ENCODE measurements at places on chromosomes 2 and 18. TPM values are rescaled to one million over a fixed set of nuclear protein-coding genes. Genes with fewer than 3 reads are reported as not detected.

SERPINB12 gene
- total RNA-seq = not detected

DNA sequence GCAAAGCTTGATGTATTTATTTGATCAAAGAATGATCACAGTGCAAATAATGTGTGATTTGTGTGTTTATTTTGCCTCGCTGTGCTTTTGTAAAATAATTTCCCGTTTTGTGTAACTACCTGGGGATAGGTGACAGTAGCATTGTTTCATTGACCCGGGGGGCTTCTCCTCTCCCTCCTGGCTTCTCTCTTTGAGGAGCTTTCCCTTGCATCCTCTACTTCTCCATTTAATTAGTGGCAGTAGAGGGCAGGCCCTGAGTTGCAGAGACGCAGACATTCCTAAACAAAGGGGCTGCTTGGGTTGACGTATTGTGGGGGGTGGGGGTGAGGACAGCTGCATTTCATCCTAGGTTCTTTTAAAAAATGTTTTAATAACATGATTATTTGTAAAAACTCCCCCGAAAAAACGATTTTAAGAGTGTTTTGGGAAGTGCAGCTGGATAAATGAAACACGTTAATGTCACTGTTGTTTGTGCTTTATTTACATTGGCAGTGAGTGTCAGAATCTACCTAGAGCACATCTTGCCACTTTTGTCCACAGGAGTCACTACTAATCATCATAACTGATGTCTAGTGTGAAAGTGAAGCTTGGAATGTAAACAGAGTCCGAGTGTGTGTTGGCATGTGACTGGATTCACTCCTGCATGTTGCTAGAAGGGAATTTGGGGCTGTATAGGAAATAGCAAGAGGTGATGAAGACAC lies 2.2 kb downstream of the NEDD4L start:
- no peak for DNase-seq

DNA sequence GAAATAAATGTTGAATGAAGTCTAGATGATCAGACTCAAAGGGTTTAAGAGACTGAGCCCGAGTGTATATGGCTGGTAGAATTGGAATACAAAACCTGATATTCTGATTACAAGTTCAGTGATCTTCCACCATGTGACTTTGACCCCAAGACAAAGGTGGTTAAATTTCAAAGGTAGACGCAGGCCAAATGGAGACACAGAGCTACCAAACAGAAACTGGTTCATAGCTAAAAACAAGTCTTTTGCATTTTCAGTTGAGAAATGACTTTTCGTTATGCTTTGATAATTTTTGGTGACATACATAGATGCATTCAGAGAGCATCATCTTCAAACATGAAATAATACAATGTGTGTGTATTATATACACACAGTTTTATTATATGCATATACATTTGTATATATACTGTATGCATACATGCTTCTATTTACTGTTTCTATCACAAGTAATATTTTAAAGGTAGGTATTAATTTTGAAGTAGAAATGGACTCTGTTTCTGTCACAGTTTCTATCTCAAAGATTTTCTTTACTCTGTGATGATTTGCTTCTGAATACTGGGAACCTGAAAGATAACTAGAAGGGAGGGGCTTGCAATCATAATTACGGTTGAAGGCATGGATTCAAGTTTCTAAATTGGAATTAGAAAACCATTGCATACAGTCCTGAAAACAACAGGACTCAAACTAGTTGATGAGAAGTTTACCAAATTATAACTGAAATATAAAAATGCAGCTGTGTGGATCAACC lies 142.3 kb downstream of the ABCA12 start:
- DNase-seq = no peak

DNA sequence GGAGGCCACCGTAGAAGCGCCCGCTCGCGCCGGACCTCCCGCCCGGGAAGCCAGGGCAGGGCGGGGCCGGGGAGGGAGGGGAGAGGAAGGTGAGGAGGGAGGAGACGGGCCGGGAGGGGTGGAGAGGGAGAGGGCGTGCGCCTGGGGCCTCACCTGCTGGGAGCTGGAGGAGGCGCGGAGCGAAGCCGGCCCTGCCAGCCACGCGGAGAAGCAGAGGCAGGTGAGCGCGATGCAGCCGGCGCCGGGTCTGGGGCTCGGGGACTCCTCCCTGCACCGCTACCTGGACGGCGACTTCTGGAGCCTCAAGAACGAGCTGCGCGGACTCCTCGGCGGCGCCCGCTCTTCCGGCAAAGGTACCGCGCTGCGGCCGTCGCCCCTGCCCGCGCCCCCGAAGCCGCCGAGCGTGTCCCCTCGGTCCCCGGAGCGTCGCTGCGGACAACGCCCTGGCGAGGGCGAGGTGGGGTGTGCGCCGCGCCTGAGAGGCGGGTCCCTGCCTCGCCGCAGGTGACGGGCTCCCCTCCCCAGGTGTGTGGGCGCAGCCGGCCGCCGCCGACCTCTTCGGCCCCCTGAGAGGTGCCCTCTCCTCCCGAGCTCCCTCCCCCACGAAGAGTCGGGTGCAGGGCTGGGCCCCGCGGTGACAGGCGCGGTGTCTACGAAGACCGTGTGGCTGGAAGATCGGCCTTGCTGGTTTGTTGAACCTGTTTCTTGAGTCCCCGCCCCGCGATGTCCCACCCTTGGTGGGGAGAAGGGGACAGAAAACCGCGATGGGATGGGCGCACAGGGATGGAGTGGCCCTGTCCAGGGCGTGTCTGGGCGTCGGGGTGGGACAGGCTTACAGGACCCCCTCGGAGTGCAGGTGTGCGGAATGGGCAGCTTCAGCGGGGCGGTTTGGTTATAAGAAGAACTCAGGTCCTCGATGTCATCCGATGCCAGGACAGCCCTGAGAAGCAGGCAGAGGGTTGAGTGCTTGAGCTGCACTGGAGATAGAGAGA lies at the start of gene ACOXL:
TSS of gene ACOXL (plus strand) at position 152 of the 992 bp plus-strand sequence. CDS start 35,817 bp downstream, outside the sequence.
- DNase-seq = no peak

DNA sequence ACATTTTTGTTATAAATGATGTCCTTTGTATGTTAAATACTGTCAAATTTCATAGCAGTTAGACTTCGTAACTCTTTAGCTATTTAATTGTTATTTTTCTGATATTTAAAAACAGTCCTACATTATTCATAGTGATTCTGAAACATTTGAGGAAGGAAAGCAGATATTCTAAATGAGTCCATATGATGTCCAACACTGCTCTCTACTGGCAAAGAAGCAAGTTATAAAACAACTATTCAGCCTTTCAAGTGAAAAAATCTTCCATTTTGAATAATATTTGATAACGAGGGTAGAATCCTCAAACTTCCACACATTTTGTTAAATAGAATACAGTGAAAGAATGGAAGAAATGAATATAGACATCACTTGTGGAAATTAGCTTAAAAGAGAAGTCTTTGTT lies 220.8 kb downstream of the GULP1 start:
- no peak for DNase-seq

DNA sequence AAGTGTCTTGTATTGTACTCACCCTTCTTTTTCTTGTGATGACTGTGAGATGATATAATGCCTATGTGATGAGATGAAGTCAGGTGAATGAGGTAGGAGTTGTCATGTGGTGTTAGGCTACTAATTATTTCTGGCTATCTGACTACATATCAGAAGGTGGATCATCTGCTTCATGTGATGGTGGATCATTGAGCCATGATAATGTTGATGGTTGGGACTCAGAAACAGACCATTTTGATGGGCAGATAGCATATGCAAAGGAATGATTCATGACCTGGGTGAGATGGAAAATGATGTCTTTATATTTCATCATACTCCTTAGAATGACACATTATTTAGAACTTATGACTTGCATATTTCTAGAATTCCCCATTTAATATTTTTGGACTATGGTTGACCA lies 19.5 kb downstream of the ANKRD30B start:
- DNase-seq = no peak

DNA sequence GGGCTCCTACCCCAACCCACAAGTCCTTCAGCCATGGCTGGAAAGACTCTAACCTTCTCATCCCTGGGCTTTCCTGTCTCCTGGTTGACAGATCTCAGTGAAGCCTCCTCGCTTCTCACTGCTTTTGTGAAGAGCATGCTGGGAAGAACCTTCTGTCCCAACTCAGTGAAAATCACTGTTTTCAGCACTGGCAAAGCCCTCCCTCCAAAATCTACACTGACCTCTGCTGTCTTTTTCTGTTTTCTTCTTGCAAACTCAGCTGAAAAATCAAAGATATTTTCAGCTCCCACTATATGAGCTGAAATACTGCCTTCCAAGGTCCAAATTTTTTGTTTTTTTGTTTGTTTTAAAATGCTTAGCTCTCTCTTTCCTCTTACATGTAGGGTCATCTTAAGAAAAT lies 266.3 kb upstream of the AGAP1 start:
- DNase-seq = no peak

DNA sequence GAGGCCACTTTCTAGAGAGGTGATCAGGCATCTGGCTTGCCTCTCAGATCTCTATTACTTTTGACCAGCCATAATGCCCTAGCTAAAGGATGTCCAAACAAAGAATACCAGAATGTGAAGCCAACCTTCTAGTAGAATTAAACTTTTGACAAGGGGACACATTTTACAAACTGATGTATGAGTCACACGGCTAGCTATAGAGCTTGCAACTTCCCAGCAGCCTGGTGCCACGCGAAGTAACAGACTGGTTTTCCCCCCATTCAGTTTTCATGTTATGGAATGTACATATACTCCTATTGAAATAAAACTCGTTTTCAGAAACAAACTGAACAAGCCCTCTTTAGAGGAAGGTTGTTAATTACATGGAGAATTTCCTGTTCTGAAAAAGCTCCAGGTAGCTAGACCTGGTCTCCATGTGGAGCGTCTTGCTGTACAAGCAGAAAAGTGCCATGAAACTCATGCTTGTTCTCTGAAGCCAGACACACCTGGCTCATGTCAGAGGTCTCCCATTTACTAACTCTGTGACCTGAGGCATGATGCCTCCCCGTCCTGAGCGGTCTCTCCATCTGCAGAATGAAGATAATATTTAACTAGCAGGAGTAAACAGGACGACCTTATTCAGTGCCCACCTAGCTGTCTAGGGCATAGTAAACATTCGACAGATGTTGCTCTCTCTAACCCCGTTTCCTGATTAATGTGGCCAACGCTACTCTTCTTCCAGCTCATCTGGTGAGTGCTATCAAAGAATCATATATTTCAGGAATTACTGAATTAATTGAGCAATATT lies 81.5 kb upstream of the MAP3K20 start:
- DNase-seq = no peak

DNA sequence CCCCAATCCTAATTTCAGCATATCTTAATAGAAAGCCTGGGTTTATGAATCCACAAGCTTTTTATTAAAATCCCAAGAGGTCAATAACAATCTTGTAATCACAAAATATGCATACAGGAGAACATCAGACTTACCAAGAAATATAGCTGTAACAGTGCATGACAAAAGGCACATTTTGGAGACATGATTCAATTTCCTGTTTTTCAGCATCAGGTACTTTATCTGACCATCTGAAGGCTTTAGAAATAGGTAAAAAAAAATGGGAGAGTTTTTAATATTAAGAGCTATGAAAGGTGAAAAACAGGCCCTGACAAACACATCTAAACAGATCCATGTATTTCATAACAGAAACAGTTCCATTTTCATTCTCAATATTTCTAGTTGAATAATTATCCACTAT lies 89.9 kb upstream of the EFEMP1 start:
- no peak for DNase-seq

RAB3GAP1 gene
- total RNA-seq = 23.6 TPM

- DNase-seq = no peak
Measured at GRCh38 chr18:70221915-70222278, 16.4 kb upstream of the RTTN start.

DNA sequence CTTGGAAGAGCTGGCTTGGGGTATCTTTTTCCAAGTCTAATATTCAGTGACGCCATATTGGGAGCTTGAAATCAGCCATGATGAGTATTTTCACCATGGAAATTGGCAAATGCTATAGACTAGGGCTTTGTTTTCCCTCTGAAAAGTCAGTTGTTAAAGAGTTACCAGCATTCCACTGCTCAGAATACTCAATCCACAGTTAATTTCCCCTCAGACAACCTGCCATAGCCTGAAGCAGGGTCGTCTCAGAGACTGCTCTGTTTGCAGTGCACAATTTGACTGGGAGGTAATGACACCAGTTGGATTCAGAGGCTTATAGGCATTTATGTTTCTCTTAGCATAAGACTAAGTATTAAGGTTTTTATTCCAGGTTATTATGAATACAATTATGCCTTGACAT lies 35.5 kb upstream of the TMEM200C start:
- no peak for DNase-seq

CLEC4F gene
- total RNA-seq = not detected

DNA sequence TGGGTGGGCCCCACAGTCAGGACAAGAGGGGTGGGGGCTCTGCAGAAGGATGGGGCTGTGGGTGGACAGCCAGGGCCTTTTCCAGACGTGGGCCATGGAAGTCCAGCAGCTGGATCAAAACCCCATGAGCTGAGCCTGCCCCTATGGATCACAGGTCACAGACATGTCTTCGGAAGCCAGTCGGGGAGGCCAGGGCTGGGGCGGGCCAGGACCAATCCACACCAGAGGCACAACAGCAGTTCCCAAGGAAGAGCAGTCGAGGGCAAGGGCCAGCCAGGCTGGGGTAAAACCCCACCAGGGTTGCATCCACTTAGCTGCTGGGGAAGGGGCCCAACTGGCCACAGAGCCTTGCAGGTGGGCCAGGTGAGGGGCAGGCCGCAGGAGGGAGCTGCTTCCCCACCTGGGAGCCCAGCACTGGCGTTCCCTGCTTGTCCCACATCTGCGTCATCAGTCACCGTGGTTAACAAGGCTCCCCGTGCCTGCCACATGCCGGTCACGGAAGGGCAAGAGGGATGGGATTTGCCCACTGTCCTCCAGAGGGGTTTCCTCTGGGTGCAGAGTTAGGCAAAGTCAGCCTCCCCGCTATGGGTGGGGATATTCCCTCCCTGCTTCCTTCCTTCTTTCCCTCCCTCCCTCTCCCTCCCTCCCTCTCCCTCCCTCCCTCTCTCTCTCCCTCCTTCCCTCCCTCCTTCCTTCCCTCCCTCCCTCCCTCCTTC lies 46.4 kb upstream of the ODC1 start:
- no peak for DNase-seq

- DNase-seq = no peak
Measured at GRCh38 chr18:13131283-13131682, 87.3 kb upstream of the LDLRAD4 start.

SCG2 gene
- not detected for total RNA-seq

- no peak for DNase-seq
Measured at GRCh38 chr2:6845903-6846302, 19.8 kb downstream of the CMPK2 start.

C2orf49 gene
- 20.0 TPM for total RNA-seq

- no peak for DNase-seq
Measured at GRCh38 chr18:75116809-75117208, 92.1 kb downstream of the PTGR3 start.

GRCh38 chr2:238290715-238291549 lies 2.5 kb upstream of the PER2 start:
- peak; percentile 44 for DNase-seq

GRCh38 chr2:112692918-112693317 lies 27.9 kb upstream of the NT5DC4 start:
- no peak for DNase-seq

Data from CD8-positive, alpha-beta memory T cell (primary cell).